Activated CD4-positive, alpha-beta T cell treated with anti-CD3 and anti-CD28 coated beads for 24 hours (primary cell): ENCODE measurements at places on chromosomes 4 and X.

- DNase-seq, result no peak
Observed at GRCh38 chr4:20615486-20616260, 84.6 kb upstream of the PACRGL start.

- no peak for DNase-seq
Observed at GRCh38 chr4:48079972-48080391, 54.1 kb downstream of the TXK start.

- no peak for DNase-seq
Observed at GRCh38 chr4:139514382-139515059, 41.5 kb downstream of the SETD7 start.

GRCh38 chr4:38930204-38930603 is 62.6 kb downstream of the FAM114A1 start:
- DNase-seq, result no peak

DNA sequence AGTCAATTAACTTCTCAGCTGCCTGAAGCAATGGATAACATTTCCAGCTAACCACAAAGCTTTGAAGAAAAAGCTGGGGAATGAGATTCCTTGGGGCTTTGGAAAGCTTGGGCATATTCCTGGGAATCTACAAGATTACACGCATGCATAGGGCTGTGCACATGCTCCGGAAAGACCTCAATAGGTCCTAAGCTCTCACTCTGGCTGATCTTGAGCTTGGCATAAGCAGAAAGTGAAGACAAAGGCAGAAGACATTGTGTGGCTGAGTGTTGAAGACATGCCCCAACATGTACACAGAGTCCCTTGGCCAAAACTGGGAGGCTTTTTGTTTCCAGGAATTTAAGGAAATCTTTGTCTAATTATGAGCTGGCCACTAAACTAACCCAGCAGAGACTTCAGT is 31.2 kb downstream of the ATG4A start:
- DNase-seq, result no peak

DNA sequence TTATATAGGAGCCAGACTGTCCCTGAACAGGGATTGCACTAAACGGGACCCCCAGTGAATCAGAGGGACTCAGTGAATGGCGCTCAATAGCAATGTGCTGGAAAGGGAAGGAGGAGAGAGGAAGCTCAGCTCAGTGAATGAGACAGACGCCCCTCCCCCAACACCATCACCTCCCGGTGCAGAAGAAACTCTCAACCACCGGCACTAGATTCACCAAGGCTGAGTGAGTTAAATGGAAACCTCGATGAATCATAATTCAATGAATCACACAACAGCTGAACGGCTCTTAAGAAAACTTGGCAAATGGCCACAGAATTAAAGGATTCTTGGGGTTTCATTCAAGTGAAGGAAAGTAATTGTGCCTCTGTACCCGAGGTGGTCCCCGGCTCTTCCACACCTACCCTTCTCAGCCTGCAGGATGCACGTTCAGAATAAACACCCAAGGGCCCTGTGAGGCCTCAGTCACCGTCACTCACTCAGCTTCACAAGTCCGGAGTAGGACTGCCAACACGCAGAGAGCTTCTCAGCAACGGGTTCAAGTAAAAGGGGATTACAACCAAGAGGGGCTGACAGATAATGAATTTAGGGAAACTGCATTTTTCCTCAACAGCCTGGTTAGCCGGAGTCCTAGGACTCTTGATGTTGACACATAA is 29.3 kb downstream of the CRMP1 start:
- DNase-seq, result peak; percentile 39

DNA sequence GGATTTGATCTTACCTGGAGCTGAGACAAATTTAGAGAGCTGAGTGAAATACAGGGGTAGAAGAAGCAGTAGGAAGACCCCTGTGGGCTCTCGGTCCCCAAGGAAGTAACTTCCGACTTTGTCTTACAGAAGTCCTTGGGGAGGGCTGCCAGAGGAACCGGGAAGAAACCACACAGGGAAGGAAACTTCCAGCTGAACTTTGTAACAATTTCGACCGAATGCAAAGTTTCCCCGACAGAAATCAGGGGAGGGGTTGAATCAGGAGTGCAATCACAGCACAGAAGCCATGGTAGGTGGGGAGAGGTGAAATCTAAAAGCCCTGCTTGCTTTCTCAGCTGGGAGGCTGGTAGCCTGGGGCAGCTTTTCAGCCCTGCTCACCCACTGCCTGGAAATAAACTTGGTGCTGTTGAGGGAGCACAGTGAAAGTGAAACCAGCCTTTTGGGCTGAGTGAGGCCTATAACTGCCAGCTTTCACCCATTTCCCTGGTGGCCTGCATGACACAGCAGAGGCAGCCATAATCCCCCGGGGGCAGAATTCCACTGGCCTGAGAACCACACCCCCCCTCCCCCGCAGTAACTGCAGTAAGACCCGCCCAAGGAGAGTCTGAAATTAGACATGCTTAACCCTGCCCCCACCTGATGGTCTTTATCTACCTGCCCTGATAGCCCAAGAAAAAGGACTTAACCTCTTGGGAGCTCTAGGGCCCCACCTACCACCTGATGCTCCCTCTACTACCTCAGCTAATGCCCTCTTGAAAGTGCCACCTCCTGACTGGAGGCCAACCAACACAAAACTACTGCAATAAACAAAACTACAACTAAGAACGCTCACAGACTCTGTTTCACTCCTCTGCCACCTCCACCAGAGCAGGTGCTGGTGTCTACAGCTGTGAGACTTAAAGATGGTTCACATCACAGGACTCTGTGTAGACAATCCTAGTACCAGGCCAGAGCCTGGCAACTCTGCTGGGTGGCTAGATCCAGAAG is 248.2 kb downstream of the PARM1 start:
- DNase-seq, result no peak
